ENCODE measurements at places on chromosomes 13 and 19.

DNA sequence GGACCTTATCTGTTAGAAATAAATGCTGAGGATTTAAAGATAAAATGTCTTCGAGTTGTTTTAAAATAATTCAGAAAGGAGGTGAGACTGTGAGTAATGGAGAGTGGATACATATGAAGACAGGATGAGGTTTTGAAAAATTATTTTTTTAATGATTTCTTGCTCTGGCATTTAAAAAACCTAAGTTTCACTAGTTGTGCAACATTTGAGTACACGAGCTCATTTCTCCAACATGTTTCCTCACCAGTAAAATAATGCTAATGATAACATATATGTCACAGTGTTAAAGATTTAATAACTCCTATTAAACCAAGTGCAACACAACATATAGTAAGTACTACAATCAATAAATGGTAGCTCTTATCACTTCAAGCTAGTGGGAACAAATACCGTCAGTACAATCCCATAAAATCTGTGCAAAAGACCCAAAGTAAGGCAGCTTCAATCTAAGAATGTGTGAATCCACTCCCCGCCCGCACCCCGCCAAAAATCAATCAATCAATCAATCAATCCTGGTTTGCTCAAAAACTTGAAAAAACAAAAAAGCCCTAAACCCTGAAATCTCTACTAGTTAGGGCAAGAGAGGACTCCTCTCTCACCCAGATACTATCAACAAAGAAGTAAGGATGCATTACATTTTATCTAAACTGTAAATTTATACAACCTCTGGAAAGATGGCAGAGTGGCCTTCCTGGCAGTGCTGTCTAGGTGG, 1.3 kb downstream of the ALG5 start:
- DNase-seq, result no peak

GRCh38 chr19:42345191-42345812, 19.9 kb downstream of the MEGF8 start:
- DNase-seq, result no peak

- DNase-seq, result no peak
These were observed 1.6 kb upstream of the CASP14 start for GRCh38 chr19:15047680-15048079.

DNA sequence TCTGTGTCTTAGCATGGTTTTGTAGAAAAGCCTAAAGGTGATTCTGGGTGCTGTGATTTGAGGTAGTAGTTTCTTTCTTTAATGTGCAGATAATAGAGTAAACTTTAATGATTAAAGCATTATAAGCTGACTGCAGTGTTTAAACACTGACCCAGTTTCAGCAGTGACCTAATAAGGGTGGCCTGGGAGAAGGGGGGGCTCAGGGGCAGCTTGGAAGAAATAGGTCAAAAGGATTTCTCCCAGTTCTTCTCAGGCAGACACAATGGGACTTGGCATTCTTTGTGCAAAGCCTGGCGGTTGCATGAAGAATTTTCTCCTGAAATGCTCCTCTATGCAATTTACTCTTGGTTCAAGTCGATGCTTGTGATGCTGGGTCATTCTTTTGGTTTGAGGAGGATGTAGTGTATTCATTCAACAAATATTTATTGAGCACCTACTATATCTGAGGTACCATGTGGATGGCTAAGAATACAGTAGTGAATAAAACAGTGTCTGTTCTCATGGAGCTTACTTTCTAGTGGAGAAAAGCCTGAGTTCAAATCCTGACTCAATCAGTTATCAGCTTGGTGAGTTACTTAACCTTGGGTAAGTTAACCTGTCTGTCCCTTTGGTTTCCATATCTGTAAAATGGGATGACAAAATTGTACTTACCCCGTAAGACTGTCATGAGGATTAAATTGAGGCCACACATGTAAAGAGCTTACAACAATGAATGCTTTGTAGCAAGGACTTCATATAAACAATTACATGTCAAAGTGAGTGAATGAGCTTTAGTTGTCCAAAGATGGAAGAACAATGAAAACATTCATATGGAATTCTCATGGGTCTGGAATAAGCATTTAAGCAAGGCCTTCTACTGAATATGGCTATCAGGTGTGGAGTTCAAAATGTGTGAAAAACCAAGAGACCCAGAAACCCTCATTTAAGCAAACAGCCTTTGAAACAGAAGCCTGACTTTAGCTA, 210.2 kb downstream of the KCNRG start:
- DNase-seq, result no peak
